Keratinocyte (primary cell): ENCODE measurements at places on chromosomes 3 and 15. TPM values are rescaled to one million over a fixed set of nuclear protein-coding genes. Genes with fewer than 3 reads are reported as not detected.

Gene SERPINI1
- polyA plus RNA-seq, result 2.2 to 5.5 TPM (median 4.2 TPM) in 3 replicates

Gene SENP2
- polyA plus RNA-seq, result 8.7 to 14.0 TPM (median 12.6 TPM) in 3 replicates

GRCh38 chr3:131370935-131371687 is 10.5 kb upstream of the NUDT16 start:
- H3K27ac ChIP-seq, result no peak overlapping the region
- no peaks in the 10 kb centered on the region for H3K4me1 ChIP-seq
- DNase-seq, result no peak
- H3K4me3 ChIP-seq, result no peak overlapping the region

GRCh38 chr3:112990672-112991602 is at the start of gene GTPBP8:
GTPBP8 (plus strand) TSS chr3:112990984; CDS start chr3:112991000, 16 bp downstream.
- DNase-seq, result no peak
- H3K4me1 ChIP-seq, result peaks cover 13% of the 10 kb centered on the region
- peak within 1 kb of the TSS; percentile 97 for H3K27ac ChIP-seq
- H3K4me3 ChIP-seq, result peak within 1 kb of the TSS; percentile 99

GRCh38 chr15:65869954-65870871 is 922 bp downstream of the RAB11A start:
- peak overlapping the region; percentile 91 for H3K4me3 ChIP-seq
- H3K36me3 ChIP-seq, result peaks cover 5% of the 10 kb centered on the region
- no peak for DNase-seq
- H3K27ac ChIP-seq, result peak overlapping the region; percentile 90
- peaks cover 20% of the 10 kb centered on the region for H3K4me1 ChIP-seq

Gene JAGN1
- 45.1 to 61.1 TPM (median 48.0 TPM) in 3 replicates for polyA plus RNA-seq

- H3K4me1 ChIP-seq, result no peaks in the 10 kb centered on the region
- no peak for DNase-seq
- peaks cover 14% of the 10 kb centered on the region for H3K27me3 ChIP-seq
- H3K27ac ChIP-seq, result no peak overlapping the region
- no peak overlapping the region for H3K4me3 ChIP-seq
Observed at GRCh38 chr3:50427217-50427616, 67.9 kb upstream of the TMEM115 start.

GRCh38 chr3:115761927-115762305 is 138.6 kb downstream of the GAP43 start:
- H3K4me3 ChIP-seq, result no peak overlapping the region
- no peaks in the 10 kb centered on the region for H3K27me3 ChIP-seq
- H3K4me1 ChIP-seq, result no peaks in the 10 kb centered on the region

GRCh38 chr15:25391971-25392721 is 46.7 kb downstream of the UBE3A start:
- DNase-seq, result peak; percentile 7
- H3K27me3 ChIP-seq, result no peaks in the 10 kb centered on the region
- H3K4me1 ChIP-seq, result peaks cover 10% of the 10 kb centered on the region
- no peaks in the 10 kb centered on the region for H3K36me3 ChIP-seq
- H3K4me3 ChIP-seq, result no peak overlapping the region

DNA sequence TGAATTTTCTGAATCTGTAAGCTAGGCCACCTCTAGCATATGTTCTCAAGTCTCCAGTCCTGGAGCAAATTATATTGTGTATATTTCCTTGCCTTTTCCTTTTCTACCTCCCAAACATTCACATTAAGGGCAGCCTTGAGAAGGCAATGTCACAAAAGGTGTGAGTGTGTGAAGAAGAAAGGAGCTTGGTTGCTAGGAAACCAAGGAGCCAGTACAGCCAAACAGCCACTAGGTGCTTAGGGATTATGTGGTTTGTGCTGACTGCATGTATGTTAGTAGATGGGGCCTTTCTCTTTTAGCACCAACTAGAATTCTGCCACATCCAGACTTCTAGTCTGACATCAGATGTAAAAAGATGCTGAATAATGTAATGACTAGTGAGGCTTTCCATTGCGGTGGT is 118.8 kb upstream of the DAZL start:
- DNase-seq, result no peak
- no peaks in the 10 kb centered on the region for H3K36me3 ChIP-seq
- no peaks in the 10 kb centered on the region for H3K27me3 ChIP-seq
- peaks cover 9% of the 10 kb centered on the region for H3K4me1 ChIP-seq
- H3K27ac ChIP-seq, result no peak overlapping the region

DNA sequence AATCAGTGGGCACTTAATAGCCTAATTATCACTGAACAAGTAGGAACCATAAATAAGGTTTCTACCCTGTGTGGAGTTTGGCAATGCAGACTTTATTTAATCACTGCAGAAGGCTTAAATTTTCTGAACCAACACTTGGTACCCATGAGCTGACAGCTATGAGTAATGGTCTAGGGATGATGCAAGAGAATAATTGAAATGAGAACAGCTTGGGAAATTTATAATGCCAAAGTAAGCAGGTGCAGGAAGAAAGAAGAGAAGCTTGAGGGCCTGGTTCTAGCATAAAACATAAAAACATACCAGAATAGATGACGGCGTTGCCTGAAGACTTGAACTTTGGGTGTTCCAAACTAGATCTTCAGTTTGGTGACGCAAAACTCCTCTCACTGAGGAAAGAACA is 67.0 kb downstream of the IMPG2 start:
- H3K4me3 ChIP-seq, result no peak overlapping the region
- no peaks in the 10 kb centered on the region for H3K36me3 ChIP-seq
- H3K4me1 ChIP-seq, result no peaks in the 10 kb centered on the region
- DNase-seq, result no peak

Gene BCL2A1
- polyA plus RNA-seq, result 0.10 to 0.23 TPM in 2 of 3 replicates, not detected in the other

Gene NCEH1
- 8.0 to 17.4 TPM (median 13.2 TPM) in 3 replicates for polyA plus RNA-seq
